ENCODE measurements at places on chromosomes 3 and 15.

DNA sequence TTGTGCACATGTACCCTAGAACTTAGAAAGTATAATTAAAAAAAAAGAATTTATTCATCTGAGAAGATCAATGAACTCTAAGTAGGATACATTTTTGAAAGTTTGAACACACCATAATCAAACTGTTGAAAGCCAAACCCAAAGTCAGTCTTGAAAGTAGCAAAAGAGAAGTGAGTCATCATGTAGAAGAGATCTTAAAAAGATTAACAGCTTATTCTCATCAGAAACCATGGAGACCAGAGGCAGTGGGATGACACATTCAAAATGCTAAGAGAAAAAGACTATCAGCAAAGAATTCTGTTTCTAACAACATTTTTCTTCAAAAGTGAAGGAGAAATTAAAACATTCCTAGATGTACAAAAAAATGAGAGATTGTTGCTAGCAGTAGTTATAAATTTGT lies 60.7 kb downstream of the TIMP4 start:
- DNase-seq, result no peak

- DNase-seq, result no peak
Observed at GRCh38 chr3:153903430-153903829, 217.8 kb upstream of the ARHGEF26 start.

- DNase-seq, result no peak
Observed at GRCh38 chr3:151107701-151108100, 22.2 kb downstream of the MED12L start.

GRCh38 chr15:57156210-57156884 lies 220.0 kb upstream of the CGNL1 start:
- no peak for DNase-seq

Measured in testis (tissue), 5 donors.